Urothelium cell line (cell line): ENCODE measurements at places on chromosomes 11 and 22.

DNA sequence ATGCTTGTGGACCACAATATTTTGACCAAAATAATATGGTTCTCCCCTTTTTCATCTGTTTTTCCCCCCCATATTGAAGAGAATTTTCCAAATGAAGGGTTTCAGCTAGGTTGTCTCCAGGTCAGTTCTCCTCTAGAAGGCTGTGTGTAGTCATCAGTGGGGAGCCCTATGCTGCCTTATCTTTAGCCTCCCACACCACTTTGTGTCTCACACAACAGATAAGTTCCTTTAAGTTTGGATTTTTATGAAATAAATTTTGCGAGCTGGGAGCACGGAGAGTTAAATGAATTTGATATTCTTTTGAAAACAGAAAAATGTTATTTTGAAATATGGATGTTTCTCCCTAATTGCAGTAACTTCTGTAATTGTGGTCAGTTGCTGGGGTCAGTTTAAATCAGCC is 28.9 kb downstream of the PAX6 start:
- DNase-seq = no peak

DNA sequence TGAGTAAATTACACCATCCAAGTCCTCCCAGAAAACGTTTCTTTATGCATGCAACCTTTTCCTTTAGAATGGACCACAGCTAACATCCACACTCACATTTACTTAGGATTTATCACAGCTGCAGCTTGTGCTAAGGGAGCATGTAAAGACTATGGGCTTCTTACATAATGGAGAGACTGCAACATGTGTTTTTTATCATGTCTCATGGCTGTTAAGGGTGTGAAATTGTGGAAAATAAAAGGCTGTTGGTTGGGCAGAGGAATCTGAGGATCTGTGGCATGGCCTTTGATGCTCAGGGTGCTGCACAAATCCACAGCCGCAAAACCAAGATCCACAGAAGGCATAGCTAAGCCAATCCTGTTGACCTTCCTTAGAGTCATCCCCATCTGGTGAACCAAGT is 112.0 kb upstream of the MTNR1B start:
- DNase-seq = no peak

GRCh38 chr11:624705-625635 is at the start of gene CDHR5:
Gene CDHR5 (minus strand): TSS chr11:624955. CDS start chr11:624902, 53 bp downstream.
- DNase-seq = no peak

- DNase-seq = peak; percentile 53
These were observed at the start of gene NOX4 for GRCh38 chr11:89490981-89491690. Gene NOX4 (minus strand): TSS chr11:89491375. CDS start chr11:89491246, 129 bp downstream.

- DNase-seq = no peak
These were observed 164.7 kb downstream of the DSCAML1 start for GRCh38 chr11:117632306-117632705.

DNA sequence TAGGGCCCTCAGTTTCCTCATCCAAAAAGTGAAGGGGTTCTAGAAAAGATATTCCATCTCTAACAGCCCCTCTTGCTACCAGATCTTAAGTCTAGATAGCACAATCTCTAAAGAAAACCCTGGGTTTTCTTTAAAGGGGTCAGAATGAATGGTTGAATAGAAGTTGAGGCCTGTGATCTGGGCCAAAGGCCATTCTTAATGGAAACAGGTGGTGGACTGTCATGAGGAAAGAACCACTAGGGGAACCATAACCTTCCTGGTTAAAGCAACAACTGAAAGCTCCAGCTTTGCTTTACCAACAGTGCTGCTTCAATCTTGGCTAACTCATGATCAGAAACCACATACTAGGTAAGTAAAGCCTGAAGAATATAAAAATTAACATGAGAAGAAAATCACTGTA is 1.8 kb downstream of the CELF1 start:
- DNase-seq = peak; percentile 25

DNA sequence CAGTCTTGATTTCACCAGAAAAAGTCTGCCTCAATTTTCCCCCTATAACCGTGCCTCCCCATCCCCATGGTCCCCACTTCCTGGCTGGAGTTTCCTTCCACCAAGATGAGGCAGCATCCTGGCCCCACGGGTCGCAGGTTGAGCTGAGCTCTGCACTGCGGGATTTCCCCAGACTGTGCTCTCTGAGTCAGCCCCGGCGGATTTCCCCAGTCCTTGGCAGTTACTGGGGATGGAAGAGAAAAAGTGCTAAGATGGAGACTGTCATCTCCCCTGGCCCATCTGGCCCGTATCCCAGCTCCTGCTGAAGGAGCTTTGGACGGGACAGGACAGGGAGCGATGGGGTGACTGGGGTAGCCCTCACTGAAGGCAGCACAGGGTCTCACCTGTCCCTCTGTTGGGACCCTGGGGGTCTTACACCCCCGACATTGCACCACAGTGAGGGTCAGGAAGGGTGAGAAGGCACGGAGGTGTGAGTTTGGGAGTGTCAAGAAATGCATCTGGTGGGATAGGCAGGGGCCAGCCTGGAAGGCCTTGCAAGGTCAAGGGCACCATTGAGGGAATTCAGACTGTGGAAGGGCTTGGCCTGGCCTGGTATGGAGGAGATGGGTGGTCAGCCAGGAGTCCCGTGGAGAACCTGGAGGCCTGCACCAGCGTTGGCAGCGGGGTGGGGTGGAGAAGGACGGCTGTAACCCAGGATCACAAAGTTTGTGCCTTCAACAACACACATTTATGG is 36.5 kb downstream of the NADSYN1 start:
- no peak for DNase-seq

DNA sequence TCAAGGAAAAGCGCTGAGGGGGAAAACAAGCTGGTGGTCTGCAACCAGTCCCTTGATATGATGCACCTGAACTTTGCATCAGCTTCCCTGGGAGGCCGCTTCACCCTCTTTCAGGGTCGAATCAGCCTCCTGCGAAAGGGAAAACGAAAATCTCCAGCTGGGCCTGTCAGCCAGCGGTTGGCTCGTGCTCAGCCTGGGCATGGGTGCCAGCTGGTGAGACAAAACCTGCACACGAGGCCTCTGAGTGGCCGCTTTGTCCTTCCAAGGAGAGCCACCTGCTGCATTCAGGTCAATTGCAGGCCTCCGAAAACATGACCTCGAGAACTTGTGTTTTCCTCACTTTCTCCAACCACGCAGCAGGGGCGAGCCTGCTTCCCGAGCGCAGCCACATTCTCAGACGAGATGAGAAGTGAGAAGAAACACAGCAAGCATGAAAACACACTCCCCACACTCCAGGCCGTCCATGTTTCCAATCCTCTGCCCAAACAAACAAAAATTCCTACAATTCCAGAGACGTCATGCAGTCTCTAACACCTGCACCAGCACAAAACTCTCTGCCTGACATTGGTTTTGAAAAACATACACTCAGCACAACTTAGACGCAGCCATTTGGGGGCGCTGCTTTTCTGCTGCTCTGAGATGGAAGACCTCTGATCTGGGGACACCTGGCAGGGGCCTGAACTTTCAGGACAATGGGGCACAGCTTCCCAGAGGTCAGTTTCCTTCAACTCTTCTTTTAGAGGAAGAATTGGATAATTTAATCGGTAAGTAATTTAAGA is 77.1 kb downstream of the DHCR7 start:
- no peak for DNase-seq

DNA sequence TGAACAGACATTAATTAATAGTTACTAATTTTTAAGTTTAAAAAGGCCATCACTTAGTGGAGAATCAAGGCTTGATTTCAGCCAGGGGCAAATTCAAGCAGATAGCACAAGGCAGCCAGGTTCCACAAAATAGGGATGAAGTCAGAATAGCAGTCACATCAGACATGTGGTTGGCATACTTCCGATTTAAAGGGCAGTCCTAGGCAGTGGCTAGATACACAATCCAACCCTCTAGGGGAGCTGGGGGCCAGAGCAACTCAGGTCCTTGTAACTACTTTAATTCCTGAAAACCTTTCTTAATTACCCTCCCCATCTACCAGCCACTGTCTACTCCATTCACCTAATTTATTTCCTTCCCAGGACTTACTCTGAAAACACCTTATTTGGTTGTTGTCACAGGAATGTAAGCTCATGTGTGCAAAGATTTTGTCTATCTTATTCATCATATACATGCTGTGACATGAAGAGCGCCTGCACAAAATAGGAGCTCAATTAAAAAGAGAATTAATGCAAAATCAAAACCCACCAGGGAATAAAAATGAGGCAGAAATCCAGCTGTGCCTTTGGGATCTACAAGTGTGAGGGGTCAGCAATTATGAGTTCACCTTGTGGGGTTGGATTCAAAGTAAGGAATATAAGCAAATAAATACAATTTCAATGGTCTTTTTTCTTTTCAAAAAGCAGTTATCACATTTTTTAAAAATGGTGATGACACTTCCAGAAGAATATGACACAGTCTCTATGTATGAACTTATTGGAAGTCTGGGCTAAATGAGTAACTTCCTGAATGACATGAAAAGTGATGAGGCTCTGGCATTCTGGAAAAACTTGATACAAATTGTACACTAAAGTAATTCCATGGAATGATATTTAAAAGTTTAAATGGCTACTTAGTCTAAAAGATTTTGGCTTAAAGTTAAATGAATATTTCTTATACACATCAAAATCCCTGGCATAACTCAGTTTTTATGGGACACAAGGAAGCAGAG is 53.8 kb downstream of the COPB1 start:
- DNase-seq = no peak

DNA sequence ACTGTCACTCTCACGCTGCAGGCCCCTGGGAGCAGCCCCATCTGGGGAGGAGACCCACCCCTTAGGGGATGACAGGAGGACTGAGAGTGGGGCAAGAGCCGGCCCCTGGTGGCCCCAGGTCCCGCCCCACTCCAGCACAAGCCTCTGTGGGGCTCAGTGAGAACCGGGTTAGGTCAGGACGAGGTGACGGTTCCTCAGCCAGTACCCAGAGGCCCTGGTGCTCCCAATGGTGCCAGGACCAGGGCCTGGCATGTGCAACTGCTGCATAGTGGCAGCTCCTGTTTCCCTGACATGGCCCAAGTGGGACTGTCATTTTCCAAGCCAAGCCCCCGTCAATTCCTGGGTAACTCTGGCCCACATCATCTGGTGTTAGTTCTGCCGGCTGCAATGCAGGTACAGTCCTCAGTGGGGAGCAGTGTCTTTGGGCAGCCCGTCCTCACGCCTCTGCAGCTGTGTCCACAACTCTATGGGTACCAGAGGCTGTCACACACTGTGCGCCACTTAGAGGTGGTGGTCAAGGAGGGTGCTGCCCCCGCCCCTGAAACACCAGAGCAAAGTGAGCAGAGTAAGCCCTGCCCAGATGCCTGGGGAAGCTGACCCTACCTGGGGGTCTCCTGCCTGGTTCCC is 15.9 kb downstream of the CHID1 start:
- DNase-seq = no peak

- peak; percentile 91 for DNase-seq
These were observed 96.5 kb downstream of the CWC15 start for GRCh38 chr11:94876645-94877442.

DNA sequence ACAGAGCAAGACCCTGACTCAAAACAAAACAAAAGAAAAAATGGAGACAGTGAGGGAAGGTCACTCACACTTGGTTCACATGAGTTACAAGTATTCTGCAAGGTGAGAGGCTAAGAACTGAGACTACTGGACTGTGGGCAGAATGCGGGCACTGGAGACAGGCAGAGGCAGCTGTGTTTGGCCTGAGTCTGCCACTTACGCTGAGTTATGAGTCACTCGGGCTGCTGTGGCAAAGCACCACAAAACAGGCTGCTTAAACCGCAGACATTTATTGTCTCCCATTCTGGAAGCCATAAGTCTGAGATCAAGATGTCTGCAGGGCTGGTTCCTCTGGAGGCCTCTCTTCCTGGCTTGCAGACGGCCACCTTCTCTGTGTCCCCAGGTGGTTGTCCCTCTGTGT is 122.8 kb downstream of the SHANK2 start:
- peak; percentile 86 for DNase-seq

- DNase-seq = no peak
These were observed 58.5 kb downstream of the SMCO4 start for GRCh38 chr11:93484716-93485115.

DNA sequence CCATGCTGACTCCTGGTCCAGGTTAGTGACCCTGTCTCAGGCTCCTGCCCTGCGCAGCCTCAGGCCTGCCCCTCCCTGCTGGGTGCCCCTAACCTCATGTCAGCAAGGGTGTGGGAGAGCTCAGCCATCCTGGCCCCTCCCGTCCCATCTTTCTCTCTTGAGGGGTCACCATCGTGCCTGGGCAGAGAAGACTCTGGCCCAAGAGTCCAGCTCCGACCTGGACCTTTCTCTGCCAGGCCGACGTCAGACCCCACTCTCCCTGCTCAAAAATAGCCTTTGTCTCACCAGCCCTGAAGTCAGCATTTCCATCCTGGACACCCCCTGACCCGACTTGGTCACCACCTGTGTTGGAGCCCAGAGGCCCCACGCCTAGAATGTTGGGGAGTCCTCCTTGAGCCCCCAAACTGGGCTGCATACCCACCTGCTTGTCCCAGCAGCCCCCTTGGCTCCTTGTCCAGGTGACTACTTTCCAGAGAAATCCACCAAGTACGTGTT is 4.9 kb downstream of the SCGB1C1 start:
- DNase-seq = no peak

- DNase-seq = no peak
These were observed 40.2 kb downstream of the LMO1 start for GRCh38 chr11:8223513-8223900.

GRCh38 chr11:59429924-59430516 is 3.8 kb upstream of the OR5A2 start:
- DNase-seq = peak; percentile 41

- DNase-seq = no peak
These were observed 43.7 kb downstream of the MED15 start for GRCh38 chr22:20550851-20551744.

DNA sequence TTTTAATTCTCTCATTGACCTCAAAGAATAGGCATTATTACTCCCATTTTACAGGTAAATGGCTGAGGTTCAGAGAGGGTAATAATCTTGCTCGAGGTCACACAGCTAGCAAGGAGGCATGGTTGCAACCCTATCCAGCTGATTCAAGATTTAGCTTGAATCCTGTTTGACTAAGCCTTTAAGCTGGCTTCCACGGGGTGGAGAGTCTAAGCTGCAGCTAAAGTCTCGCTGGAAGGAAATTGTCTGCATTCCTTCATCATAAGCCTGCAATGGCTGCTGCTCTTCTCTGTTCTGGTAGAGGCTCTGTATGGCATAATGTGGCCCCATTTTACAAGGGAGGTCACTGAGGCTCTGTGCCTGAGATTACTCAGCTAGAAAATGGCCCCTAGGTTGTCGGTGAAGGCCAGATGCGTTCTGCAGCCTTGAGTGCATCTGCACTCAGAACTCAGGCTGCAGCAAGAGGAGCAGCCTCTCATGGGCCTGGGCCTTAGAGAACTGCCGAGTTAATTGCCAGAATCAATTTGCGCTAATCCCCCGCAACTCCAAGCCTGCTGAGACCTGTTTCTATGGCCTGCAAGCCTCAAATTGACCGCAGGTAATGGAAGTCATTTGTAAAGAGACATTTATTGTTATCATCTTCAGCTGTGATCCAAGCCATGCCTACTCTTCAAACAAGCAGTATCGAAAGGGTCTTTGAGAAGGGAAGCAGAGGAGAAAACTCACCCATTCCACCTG is 44.1 kb upstream of the SEZ6L start:
- DNase-seq = no peak

- DNase-seq = no peak
These were observed 49.5 kb upstream of the RRM1 start for GRCh38 chr11:4044976-4045646.

- no peak for DNase-seq
These were observed 347.9 kb downstream of the FAT3 start for GRCh38 chr11:92572559-92572958.

GRCh38 chr22:44407171-44407986 is 90.7 kb downstream of the RTL6 start:
- DNase-seq = no peak
